ENCODE measurements at places on chromosomes 6 and 20. TPM values are rescaled to one million over a fixed set of nuclear protein-coding genes. Genes with fewer than 3 reads are reported as not detected.

The COL9A1 gene
- not detected for total RNA-seq

The EDN3 gene
- not detected for total RNA-seq

GRCh38 chr6:134331256-134331655 lies 13.3 kb upstream of the SGK1 start:
- no peak for DNase-seq

DNA sequence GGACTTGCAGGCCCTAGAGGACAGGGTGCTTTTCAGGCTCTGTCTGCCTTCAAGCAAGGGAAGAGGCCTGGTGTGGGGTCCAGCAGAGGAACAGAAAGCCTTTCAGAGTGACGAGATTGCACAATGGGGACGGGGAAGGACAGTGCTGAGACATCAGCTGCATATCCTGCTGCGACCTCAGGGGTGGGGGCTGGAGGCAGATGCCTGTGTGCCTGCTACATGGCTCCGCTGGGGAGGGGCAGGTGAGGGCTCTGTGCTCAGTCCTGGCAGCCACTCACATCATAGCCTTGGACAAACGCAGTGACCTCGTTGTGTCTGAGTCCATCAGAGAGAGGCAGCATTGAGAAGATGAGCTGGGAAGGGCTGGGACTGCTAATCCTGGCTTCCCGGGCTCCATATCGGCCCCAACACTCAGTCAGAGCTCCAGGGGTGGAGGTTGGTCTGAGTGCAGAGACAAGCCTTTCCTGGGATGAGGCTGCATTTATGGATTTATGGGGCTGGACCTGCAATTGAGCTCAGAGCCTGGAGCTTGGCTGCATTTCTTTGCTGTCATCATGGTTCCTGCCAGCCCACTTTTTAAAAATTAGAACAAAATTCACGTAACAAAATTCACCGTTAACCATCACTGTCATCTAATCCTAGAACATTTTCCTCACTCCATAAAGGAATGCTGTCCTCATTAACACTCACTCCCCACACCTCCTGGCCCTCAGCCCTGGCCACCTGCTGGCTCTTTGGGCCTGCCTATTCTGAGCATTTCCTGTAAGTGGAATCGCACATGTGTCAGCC lies 196.9 kb upstream of the SLC24A3 start:
- no peak for DNase-seq

GRCh38 chr6:31794294-31794865 lies 1.2 kb downstream of the VARS1 start:
- no peak for DNase-seq

DNA sequence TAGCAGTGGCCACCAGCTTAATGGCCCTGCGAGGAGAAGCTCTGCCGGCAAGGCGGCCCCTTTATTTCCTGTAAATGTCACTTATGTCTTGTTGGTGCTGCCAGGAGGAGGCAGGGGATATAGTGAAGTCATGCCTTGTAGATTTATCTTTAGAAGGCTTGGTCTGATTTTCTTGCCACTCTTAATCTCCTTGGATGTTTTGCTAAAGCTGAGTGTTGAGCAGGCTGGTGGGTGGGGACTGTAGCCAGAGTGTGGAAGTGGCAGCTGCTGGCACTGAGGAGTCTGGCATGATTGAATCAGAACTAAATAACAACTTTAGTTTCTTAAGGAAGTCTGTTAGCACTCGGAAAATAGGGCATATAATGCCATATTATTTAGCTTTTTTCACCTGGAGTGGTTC lies 77.9 kb downstream of the PHF20 start:
- DNase-seq = no peak

DNA sequence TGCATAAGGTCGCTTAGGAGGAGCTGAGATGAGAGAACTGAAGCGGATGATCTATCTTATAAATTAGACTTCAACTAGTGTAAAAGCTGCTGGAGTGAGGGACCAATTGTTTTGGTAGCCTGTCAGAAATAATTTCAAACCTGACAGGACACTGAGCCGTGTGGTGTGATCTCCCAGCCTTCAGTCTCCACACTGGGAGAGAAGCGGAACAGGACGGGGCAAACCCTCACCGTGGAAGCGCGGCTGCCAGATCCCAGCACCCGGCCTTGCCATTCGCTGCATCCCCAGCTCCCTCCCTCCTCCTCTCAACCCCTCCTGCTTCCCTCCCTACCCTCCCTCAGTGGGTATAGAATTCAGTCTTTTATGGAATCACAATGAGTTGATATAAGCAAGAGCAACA lies 900.1 kb upstream of the SLC35B3 start:
- no peak for DNase-seq

GRCh38 chr20:5969348-5969935 lies 19.0 kb downstream of the MCM8 start:
- no peak for DNase-seq

The MMS22L gene
- 13.9 TPM for total RNA-seq

DNA sequence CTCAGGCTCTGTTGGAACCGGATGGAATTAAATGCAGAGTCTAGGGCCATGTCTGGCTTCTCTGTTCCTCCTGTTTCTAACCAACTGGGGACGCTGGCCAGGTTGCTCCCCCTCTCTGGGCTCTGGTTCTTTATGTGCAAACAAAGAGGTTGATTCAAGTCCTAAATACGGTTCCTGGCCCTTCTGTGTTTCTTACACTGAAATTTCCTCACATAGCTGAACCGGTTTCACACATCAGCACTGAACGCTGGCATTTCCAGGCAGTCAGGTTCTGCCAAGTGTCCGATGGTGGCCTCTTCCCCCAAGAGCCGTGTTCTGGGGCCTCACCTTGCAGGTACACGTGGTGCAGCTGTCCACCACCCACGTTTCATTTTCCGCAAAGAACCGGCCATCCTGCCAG lies 13.5 kb downstream of the THBS2 start:
- DNase-seq = no peak

DNA sequence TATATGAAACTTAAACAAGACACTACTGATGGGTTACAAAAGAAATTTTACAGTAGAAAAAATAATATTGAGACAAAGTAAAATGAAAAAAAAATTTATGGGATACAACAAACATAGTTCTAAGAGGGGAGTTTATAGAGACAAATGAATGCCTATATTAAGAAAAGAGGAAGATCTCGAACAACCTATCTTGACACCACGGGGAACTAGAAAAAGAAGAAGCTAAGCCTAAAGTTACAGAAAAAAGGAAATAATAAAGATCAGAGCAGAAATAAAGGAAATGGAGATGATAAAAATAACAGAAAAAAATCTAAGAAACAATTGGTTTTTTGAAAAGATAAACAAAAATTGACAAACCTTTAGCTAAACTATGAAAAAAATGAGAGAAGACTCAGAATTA lies 9.1 kb upstream of the ECHDC1 start:
- DNase-seq = no peak

The C6orf163 gene
- total RNA-seq = 1.2 TPM

The SIGLEC1 gene
- not detected for total RNA-seq

- no peak for DNase-seq
These were observed 47.8 kb downstream of the ELOVL5 start for GRCh38 chr6:53300656-53301551.

GRCh38 chr6:16741112-16742016 lies 19.9 kb downstream of the ATXN1 start:
- DNase-seq = no peak

- no peak for DNase-seq
These were observed 4.1 kb downstream of the BPI start for GRCh38 chr20:38308047-38308438.

All from NCI-H460 (cell line).